ENCODE measurements at places on chromosomes 2 and 18.

DNA sequence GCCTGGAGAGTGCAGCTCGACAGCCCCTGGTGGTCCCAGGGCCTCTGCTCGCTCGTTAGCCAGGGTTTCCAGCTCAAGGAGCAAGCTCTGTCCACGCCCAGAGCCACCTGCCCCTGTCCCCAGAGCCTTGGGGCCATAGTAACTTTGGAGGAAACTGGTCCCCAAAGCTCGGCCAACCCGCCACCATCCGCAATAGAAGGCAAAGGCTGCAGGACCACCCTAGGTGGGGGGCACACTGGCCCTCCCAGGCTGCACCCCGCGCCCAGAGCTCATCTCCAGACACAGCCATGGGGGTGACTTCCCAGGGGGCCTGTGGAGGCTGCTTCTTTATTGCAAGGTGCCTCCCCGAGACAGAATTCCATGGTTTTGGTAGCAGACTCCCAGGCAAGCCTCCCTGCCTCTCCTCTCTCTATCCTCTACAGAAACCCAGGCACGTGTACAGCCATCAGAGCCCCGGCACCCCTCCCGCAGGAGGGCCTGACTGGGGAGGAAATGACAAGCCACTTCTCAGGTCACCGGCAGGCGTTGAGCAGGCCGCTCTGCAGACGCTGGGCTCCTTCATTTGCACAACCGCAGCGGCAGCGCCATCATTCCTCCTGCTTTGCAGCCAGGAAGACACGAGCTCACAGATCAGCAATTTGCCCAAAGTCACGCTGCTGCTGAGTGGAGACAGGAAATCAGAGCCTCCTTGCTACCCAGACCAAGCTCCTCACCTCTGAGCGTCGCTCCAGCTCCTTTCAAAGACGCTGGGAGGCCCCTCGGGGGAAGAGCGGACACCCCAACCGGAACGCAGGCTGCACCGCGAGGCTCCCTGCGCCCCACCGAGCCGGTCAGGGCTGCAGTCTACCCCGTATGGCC, 80.2 kb downstream of the NDUFA10 start:
- DNase-seq, result no peak

GRCh38 chr2:237752761-237753165, 45.8 kb upstream of the RBM44 start:
- DNase-seq, result peak; percentile 64

- no peak for DNase-seq
Measured at GRCh38 chr18:13501891-13502290, 224.5 kb downstream of the FAM210A start.

- no peak for DNase-seq
Measured at GRCh38 chr2:136114382-136114781, 3.6 kb downstream of the CXCR4 start.

DNA sequence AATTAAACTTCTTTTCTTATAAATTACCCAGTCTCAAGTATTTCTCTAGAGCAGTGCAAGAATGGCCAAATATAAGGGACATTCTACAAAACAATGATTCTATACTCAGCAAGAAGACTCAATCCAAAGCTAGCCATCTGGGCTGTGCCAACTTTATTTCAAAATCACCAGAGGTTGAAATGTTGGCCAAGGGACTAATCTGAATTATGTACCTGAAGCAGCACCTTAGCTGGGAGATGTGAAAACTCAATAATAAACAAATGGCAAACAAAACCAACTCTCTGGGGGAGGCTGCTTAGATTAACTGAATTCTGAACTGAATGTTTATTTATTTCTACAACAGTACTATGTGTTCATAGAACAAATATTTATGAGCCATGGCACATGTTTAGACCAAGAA, 251.3 kb downstream of the RDH14 start:
- no peak for DNase-seq

DNA sequence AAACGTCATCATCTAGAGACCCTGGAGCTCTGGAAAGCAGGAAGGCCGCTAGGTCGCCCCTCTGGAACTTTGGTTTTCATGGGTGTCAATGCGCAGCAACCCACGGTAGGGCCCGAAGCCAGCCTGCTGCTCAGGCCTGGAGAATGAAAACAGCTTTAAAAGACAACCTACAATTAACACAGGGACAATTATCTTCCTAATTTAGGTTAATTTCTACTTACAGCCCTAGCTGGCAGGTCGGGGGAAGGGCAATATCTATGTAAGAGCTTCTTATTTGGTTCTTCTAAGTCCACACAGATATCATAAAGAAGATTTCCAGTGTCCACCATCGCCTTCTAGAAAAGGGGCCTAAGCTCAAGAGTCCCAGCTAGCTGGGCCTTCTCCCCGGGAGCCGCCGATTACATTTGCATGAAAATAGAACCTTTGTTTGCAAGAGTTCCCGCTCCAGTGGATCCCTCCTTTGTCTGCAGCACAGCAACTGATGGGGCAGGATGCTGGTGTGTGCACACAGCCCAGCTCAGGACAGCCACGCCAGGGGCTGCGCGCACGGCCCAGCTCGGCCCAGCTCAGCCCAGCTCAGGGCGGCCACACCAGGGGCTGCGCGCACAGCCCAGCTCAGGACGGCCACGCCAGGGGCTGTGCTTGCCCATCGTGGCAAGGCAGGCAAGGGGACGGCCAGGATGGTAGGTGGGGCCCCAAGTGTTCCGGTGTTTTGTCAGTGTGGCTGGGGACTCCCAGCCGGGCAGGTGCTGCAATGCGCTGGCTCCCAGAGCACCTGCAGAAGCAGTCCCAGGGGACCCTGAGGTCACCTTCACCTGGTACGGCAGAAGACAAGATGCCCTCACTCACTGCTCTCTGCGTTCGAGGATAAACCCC, 109.1 kb downstream of the HDAC4 start:
- DNase-seq, result no peak

DNA sequence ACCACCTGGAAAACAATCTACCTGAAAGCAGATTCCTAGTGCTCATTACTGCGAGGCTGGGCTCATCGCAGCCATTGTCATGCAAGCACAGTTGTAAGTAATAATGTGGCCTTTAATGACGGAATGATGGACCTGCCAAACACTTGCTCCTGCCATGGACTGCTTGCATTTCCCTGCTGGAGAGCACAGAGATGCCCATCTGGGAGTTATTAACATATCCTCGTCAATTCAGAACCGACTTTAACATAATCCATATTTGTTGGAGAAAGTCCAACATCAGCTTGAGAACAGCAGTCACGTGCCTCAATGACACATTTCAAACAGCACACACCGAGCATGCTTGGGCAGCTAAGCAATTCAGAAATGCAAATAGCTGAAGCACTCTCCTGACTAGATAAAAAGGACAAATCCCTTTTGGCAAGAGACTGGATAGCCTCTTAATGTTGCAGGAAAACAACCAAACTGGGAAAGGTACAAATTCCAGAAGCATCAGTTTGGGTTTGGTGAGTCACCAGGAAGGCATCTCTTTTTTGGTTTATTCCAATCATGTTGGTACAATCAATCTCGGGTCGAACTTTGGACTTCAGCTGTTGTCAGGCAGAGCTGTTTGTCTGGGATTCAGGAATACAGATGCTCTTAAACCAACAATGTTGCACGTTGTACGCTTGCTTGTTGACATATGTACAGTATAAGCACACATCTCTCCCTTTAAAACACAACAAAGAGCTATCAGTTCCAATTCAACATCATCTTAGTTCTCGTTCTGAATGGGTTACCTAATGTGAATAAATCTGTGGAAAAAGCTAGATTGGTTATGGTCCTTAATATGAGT, 395.8 kb downstream of the LNPK start:
- no peak for DNase-seq

DNA sequence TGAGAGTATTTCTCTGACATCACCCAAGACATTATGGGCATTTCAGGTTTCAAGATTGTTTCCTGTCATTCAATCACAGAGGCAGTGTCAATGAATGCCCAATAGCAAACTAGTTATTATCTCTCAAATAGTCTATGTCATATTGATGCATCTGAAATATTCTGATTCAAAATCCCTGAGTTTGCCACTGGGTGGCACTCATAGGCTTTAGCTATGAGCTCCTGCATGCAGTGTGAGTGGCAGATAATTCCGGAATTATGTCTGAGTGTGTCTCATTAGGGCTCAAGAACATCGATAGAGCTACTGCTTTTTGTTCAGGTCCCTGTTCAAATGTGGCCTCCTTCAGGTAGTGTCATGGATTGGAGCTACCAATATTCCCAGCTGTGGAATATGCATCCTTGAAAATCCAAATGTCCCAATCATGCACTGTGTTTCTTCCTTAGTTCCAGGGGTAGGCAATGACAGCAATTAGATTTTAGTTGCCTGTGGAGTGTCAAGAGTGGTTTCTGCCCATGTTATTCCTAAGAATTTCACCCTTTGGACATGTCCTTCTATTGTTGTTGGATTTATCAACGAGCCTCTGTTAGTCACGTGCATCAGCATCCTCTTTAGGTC, 7.8 kb upstream of the OR6B3 start:
- DNase-seq, result peak; percentile 12

DNA sequence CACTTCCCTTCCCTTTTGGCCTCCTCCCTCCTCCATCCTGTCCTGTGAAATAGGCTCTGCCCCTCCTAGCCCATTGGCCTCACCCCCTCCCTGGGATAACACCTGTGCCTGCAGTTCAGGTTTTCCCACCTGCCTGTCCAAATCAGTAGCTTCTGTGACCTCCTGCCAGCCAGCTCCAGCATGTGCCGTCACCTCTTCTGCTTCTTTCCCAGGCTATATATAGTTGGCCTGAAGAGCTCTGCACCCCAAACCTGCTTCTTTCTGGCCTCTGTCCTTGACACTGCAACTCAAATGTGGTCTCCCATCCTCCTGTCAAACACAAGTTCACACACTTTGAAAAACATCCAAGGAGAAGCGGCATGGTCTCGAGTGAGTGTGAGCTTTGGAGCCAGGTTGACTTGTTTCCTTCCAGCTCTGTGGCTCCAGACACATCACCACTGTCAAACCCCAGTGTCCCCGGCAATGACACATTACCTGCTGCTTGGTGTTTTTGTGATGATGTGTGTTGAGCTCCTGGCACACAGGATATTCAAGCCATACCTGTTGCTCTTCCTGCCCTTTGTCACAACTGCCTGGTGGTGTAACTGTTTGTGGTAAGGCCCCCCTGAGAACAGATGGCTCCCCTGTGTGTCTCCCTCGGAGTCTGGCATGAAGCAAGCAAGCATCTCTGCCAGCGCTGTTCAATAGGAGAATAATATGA, 143.6 kb upstream of the DAPL1 start:
- no peak for DNase-seq

DNA sequence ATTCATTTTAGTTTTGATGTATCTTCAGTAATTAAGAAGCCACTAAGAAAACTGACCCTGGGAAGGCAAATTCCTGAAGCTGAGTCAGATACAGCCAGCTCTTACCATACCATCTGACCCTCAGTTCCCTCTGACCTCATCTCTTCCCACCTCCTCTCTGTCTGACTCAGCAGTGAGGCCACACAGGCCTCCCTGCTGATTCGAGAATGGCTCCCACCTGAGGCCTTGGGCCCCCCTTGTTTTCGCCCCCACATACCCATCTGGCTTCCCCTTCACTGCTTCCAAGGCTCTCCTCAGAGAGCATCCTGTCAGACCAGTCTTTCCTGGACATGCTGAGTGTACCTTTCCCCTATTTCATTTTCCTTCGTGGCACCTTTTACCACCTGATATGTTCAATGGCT, 71.0 kb upstream of the CYP1B1 start:
- peak; percentile 22 for DNase-seq

- no peak for DNase-seq
Measured at GRCh38 chr2:15943378-15944280, 3.3 kb downstream of the MYCN start.

GRCh38 chr2:146952696-146953095, 892.1 kb upstream of the ACVR2A start:
- DNase-seq, result no peak

DNA sequence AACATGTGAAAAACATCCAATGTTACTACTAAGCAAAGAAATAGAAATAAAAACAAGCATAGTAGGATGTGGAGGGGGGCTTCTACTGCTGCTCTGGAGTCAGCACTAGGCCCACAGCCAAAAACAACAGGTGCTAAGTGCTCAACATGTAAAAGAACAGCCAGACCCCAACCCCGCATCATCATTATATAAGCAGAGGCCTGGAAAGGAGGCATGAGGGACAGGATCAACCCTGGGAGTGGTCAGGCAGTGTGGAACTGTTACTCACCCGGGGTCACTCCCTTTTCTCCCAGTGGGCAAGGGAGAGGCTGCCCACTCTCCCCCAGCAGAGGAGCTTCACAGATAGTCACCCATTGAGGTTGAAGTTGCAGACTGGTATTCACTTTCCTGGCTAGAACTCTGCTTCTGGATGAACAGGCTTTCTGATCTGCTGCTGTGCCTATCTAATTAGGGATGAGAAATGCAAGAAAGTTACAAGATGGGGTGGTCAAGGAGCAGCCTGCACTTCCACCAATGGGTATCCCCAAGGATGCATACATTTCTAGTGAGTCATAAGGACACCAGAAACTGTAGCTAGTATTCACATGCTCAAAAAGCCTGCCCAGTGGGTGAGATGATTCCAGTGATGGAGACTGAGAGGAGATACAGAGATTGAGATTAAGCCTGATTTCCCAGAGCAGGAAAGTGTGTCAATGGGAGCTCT, 480.1 kb upstream of the TCF4 start:
- DNase-seq, result no peak

GRCh38 chr2:230326453-230327417, at the start of gene SP140L:
TSS of gene SP140L (plus strand) at chr2:230327193. CDS start at chr2:230327270, 77 bp downstream.
- DNase-seq, result peak; percentile 71

GRCh38 chr2:63344575-63345284, 243.5 kb downstream of the WDPCP start:
- no peak for DNase-seq

DNA sequence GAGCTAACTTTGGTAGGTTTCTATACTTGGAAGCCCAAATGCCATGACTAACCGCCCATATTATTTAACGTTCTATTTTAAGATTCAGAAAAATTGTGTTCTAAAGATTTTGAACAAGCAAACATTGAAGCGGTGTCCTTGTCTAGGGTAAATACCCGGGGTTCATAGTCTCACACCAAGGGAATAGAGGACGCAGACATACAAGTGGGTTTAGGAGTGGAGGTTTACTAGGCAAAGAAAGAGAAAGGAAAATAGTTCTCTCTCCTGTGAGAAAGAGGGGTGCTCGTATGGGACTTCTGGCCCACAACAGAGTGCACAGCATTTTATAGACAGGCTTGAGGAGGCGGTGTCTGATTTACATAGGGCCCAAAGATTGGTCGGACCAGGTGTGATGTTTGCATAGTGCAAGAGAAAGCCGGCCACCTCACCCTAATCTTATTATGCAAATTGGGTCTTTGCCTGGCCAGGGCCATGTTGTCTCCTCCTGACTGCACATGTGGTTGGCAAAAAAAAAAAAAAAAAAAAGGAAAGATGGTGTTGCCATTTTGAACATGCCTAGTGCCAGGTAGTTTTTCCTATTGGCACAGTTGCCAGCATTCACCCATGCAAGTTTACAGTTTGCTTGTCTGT, 1062.6 kb downstream of the LRP1B start:
- no peak for DNase-seq

DNA sequence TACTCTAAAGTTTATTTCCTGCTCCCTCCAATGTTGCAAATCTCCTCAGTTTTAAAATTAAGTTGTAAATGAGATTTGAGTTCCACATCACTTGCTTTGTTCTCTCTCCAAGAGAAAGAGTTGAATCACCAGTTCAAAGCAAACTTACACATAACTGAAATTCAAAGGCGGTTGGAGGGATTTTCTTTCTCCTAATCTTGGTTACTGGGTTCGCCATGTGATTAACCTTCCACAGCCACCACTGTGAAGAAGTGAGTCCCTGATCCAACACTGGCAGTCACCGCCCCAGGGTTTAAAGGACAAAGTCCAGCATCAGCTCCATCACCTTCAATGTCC, 247.1 kb downstream of the MYCN start:
- DNase-seq, result no peak

GRCh38 chr18:37452015-37452414, 113.6 kb downstream of the CELF4 start:
- DNase-seq, result no peak

All from stimulated activated CD8-positive, alpha-beta memory T cell treated with anti-CD3 and anti-CD28 coated beads, Interleukin-15, amount 100 ng/mL, for 48 hours (primary cell).